ENCODE measurements at places on chromosomes 16 and 17.

- DNase-seq, result peak; percentile 98
Measured at GRCh38 chr16:85615852-85616606, 2.9 kb downstream of the GSE1 start.

GRCh38 chr17:46853896-46854444 lies 2.6 kb downstream of the WNT9B start:
- no peak for DNase-seq

GRCh38 chr17:41101586-41102259 lies at the start of gene KRTAP4-16:
TSS of gene KRTAP4-16 (minus strand) at chr17:41102209. CDS start at chr17:41102209, 0 bp downstream.
- DNase-seq, result no peak

- DNase-seq, result no peak
Measured at GRCh38 chr17:58364270-58364942, 12.4 kb upstream of the SUPT4H1 start.

GRCh38 chr16:67435758-67436164 lies 4.8 kb downstream of the HSD11B2 start:
- no peak for DNase-seq

- DNase-seq, result no peak
Measured at GRCh38 chr16:88624977-88625576, 13.3 kb upstream of the IL17C start.

DNA sequence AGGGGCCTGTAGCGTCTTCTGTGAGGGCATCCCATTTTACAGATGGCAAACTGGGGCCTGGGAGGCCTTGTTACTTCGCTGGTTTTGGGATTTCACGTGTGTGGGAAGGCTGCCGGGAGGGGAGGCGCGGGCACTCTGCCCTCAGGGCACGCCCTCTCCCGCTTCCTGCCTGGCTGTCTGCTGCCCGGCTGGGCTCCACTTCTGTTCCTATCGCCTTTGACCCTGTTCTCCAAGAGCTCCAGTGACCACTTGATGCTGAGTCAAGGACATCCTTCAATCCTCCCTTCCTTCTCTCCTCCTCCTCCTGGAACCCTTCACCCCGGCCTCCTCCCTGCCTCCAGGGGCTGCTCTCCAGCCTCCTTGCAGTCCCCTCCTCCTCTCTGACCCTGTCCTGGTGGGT lies 16.0 kb downstream of the SPNS3 start:
- DNase-seq, result no peak

DNA sequence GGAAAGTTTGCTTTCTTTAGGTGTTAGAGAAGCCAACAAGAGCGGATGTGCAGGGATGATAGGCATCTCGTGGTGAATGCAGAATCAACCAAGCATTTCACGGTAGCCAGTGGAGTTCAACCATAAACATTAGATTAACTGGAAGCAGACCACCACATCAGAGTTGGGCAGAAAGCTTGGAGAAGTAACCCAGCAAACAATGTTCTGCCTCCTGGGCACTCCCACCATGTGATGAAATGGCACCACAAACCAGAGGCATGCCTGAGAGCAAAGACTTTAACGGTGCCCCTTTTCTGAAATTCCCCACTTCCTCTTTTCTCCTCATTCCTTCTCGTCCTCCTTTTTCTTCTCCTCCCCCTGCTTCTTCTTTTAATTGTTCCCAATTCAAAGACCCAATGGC lies 193.5 kb upstream of the ANKFN1 start:
- peak; percentile 77 for DNase-seq

DNA sequence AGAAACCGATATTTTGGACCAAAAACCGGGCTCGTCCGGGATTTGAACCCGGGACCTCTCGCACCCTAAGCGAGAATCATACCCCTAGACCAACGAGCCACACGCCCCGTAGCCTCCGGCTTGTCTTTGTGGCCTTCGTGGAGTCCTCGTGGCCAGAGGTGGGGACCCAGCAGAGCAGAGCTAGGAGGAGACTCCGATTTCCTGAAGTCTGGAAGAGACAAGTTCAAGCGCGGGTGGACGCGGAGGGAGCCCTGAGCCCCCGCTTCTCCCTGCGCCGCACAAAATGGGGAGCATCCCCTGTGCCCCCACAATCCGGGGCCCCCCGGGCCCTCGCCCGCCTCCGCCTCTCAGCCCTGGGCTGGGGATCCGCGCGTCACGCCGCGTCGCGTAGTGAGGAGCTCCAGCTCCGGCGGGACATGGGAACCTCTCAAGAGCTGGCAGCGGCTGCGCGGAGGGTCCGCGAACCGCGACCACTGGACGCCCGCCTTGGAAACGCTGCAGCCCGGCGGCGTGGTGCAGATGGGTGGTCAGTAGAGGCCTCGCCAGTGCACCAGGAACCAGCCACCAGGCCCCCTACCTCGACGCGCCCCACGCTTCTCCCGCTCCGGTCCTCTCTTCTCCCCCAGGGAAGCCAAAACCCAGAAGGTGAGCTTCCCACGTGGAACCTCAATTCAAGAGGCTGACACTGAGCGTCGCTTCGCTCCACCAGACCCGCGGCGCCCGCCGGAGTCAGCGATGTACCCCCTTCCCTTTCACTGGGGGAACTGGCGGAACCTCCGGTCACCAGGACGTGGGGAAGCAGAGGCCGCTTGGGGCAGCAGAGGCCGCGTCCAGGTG lies 5.2 kb upstream of the OR1F1 start:
- DNase-seq, result peak; percentile 52

DNA sequence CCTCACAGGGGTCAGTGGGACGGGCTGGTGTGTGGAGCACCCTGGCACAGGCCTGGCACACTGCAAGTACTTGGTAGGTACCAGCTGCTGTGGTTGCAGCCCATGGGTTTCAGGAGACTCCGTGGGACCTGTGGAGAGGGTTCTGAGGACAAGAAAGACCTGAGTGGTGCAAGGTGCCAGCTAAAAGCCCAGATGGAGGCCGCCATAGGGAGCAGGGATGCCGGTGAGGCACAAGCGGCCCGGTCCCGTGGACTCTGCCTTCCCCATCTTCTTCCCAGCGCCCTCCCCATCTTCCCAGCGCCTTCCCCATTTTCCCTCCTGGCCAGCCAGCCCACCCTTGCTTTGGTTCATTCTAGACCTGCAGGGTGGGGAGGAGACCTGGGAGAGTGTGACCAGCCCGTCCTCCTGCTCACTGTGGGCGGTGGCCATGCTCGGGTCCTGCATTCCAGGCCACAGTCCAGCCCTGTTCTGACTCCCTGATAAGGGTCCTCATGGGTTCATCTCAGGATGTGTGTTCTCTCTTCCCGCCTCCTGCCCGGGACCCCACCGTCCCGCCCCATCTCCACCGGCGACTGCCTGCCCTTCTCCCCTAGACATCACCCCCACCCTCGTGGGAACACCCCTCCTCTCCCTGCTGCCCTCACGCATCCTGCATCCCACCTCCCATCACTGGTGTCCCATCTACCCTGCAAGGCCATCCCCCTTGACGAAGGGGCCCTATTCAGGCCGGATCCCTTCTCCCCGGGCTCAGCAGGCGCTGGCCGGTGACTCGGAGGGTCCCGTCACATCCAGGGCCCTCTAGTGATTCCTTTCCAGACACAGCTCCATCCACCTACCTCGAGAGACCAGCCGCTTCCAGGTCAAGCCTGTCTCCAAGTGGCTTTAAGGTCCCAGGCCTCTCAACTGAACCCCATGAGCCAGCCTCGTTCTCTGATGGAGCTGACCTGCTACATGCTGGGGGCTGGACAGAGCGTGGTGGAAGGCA lies 3.4 kb downstream of the ZNF469 start:
- DNase-seq, result no peak

DNA sequence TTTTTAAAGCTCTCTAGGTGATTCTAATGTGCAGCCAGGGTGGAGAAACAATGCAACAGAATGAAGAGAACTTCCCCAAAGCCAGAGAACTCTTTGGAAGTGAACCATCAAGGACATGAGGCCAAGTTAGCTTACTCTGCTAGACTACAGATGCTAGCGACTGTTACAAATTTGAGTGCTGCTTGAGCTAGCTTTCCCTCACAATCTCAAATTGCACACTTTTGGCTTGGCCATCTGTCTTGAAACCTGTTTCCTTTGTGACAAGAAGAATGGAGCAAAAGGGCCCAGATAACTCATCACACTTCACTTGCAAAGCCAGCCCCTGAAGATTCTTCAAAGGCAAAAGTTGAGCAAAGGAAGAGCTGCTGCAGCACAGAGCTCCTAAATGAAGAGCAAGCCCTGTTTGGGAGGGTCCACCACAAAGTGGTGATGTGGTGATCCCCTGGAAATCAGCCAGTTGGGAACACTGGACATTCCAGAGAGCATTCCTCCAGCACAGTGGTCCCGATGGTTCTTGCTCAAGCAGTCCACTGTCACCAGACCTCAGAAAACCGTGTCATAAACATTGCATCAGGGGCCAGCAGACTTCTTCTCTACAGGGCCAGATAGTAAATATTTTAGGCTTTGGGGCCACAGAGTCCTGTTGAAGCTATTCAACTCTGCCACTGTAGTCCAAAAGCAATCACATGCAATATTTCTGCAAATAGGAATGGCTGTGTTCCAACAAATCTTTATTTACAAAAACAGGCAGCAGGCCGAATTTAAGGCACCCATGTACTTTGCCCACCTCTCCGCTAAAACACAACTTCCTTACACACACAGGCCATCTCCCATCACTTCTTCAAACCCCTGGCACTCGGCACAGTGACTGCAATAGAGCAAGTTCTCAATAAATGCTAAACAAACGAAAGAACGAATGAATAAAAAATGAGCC lies 21.2 kb downstream of the SLC39A11 start:
- DNase-seq, result no peak

- peak; percentile 95 for DNase-seq
Measured at GRCh38 chr16:12458591-12459358, 344.9 kb downstream of the CPPED1 start.

DNA sequence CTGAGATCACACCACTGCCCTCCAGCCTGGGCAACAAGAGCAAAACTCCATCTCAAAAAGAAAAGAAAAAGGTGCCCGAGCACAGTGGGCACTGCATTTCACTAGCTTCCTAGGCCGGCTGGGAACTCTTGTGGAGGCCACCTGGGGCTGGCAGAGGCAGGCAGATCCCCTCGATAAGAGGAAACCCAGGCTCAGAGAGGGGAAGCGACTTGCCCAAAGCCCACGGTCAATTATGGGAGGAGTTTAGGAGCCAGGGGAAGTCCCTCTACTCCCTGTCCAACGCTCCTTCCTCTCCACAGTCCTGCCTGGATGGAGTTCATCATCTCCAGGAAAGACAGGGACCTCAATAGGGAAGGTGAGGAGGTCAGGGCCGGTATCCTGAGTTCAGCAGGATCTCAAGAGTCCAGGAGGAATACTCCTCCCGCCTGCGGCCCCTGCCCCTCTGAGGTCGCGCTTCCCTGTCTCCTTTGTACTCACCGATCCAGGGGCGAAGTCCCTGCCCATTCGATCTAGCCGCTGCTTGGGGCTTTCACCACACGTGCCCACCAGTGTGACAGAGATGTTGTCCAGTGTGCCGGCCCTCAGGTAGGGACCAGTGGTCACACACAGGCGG lies 841 bp downstream of the ALOXE3 start:
- DNase-seq, result peak; percentile 40

DNA sequence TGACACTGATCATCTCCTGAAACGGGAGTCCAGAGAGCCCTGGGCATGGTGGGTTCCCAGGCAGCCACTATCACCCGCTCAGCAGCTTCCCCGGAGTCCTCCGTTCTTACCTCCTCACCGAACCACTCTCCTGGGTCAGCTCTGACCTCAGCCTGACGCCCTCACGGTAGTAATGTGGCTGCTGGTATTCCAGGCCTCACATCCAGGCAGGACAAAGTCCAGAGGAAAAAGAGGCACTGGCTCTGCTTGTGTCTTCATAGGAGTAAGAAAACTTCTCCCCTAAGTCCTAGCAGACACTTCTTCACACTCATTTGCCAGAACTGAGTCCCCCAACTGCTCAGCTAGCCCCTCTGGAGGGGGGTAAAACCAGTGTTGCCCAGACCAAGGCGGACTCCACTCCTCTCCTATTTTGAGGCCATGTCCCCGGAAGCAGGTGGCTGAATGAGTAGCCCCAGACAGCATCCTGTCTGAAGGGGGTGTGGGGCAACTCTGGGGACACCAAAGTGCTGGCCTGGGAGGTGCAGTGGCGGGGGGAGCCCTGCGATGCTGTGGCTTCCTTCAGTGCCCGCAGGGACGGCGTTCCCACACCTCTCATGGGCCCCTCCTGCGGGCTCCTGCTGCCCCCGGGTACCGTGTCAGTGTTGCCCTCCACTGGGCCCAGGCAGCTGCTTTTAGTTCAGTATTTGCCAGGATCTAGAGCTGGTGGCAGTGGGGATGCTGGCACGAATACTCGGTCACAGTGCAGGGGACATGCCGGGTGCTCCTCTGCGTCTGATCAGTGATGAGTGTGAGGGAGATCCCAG lies 5.4 kb downstream of the FSCN2 start:
- peak; percentile 43 for DNase-seq

Data from NB4 (cell line).